ENCODE measurements at places on chromosomes 6 and 20. TPM values are rescaled to one million over a fixed set of nuclear protein-coding genes. Genes with fewer than 3 reads are reported as not detected.

The RHAG gene
- not detected for total RNA-seq

The CST2 gene
- not detected for total RNA-seq

The STMND1 gene
- not detected for total RNA-seq

The NAPB gene
- 8.5 TPM for total RNA-seq

The SHLD1 gene
- 9.4 TPM for total RNA-seq

The BTBD3 gene
- total RNA-seq: 2.4 TPM

The OPN5 gene
- not detected for total RNA-seq

The METTL24 gene
- not detected for total RNA-seq

The PSMB9 gene
- 70.5 TPM for total RNA-seq

The KCNK16 gene
- total RNA-seq: not detected

DNA sequence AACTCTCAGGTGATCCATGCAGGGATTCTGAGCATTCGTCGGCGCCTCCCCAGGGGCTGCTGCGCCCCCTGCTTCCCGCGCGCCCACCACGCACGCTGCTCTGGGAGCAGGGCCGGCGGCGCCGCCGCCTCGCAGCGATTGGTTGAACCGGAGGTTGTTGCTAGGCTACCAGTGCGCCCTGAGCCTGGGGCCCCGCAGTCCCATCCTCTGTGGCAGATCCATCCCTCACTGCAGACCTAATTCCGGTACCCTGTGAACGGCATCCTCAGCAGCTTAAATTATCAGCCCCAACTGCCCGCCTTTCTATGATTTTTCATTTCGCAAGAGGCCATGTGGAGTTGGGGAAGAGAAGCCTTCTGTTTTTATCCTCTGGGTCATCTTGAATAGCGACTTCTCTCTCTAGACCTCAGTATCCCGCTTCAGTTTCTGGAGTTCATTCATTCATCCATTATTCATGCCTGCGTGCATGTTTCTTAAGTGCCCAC lies 15.4 kb downstream of the PNPLA1 start:
- DNase-seq: no peak
- H3K36me3 ChIP-seq: peaks cover 5% of the 10 kb centered on the region
- H3K4me1 ChIP-seq: peaks cover 12% of the 10 kb centered on the region
- no peak overlapping the region for H3K27ac ChIP-seq
- peaks cover 46% of the 10 kb centered on the region for H3K27me3 ChIP-seq

DNA sequence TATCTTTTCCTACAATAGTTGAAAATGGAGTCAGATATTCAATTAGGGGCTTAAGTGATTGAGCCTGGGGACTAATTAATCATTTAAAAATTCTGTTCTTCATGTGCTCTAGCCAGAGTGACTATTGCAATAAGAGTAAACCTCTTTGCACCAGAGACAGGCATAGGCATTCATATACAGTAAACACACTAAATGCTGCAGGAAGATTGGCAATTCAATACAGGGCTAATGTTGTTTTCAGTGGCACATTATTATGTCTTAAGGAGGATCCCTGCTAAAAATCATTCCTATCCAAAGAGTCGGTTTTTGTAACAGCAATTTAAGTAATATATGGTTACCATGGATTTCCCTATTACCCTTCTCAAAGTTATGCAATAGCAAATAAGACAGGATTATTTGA lies 1.2 kb downstream of the PDE7B start:
- H3K27me3 ChIP-seq: no peaks in the 10 kb centered on the region
- peak overlapping the region; percentile 53 for H3K27ac ChIP-seq
- peaks cover 3% of the 10 kb centered on the region for H3K4me1 ChIP-seq

DNA sequence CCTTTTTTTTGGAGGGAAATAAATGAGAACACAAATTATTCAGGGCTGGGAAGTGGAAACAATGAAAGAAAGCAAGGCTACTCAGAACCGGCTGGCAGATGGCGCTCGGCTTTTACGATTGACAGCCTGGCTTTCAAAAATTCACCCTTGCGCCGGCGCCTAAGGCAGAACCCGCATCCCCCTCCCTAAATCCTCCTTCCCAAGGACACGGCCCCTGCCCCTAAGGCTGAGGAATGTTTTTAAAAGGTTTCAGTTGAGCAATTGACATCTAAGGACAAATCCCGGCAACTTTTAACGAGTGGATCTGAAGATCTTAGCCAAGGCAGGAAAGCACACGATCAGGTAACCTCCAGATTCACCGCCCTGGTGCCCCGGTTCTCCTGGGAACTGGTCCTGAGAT lies 16.3 kb downstream of the GNAS start:
- no peak overlapping the region for H3K27ac ChIP-seq
- no peak overlapping the region for H3K4me3 ChIP-seq
- H3K27me3 ChIP-seq: peaks cover 6% of the 10 kb centered on the region
- no peak for DNase-seq

DNA sequence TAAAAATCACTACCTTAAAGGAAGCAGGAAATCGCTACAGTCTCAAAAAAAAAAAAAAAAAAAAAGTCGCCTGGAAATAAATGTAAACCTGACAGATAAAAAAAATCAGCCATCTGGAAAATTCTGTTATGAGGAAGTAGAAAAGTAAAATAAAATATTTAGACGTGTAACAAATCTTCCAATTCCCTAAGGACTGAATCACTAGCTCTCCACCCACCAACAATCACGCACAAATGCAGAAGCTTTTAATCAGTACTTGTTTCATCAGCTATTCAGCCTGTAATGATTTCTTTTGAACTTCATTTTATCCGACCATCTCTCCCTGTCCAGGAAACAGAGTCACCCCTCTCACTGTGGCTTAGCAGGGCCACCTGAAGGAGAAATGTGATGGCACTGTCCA lies 59.0 kb downstream of the SLC23A2 start:
- H3K4me1 ChIP-seq: peaks cover 9% of the 10 kb centered on the region
- H3K36me3 ChIP-seq: no peaks in the 10 kb centered on the region
- H3K27me3 ChIP-seq: no peaks in the 10 kb centered on the region
- H3K27ac ChIP-seq: no peak overlapping the region

GRCh38 chr6:113047932-113048331 lies 700.8 kb downstream of the RFPL4B start:
- DNase-seq: no peak
- no peaks in the 10 kb centered on the region for H3K27me3 ChIP-seq
- H3K36me3 ChIP-seq: no peaks in the 10 kb centered on the region
- H3K4me1 ChIP-seq: no peaks in the 10 kb centered on the region
- no peak overlapping the region for H3K4me3 ChIP-seq

DNA sequence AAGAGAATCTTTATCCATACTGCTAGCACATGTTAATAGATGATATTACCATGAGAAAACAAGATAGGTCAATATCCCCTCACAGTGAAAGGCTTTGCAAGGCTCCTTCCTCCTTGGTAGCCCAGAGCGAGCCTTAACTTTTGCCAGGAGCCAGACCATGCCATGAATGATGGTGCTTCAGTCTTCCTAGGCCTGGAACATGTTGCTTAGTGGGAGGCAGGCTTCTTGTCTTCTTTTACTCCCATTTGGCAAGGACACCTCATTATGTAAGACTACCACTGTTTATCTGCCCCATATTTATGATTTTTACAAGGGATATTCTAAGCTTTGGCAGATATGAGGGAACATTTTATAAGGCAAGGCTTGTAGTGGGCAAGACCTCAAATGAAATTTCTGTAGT lies 90.8 kb downstream of the GJA1 start:
- no peaks in the 10 kb centered on the region for H3K4me1 ChIP-seq
- no peak overlapping the region for H3K4me3 ChIP-seq
- H3K36me3 ChIP-seq: no peaks in the 10 kb centered on the region
- no peaks in the 10 kb centered on the region for H3K27me3 ChIP-seq
- no peak for DNase-seq
- H3K27ac ChIP-seq: no peak overlapping the region

DNA sequence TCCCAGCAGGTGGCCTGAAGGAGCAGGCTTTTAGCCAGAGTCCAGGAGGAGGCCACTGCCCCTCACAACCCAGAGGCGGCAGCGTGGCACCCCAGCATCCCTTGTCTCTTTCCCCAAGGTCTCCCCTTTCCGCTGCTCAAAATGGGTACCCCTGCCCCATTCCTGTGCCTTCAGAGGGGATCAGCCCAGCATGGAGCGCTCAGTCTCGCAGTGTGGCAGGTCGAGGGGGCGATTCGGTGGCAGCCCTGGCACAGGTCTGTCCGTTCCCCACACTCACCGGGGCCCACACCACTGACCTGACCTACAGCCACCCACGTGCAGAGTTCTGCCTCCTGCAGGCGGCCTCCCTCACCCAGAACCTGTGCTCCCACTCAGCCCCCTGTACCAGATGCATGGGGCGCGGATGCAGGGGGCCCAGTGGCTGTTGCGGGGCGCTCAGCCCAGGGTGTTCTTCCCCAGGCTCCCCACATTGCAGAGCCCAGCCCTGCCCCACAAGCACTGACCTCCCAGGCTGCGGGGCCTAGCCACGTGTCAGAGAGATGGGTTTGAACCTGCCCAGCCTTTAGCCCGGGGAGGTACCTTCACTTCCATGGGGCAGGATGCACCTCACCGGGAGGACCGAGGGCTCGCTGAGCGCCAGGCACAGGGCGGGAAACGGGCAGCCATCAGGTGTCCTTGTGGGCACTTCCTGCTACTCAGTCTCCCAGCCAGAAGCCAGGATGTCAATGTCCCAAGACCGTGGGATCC lies 41.8 kb downstream of the DSTN start:
- no peak for DNase-seq
- H3K36me3 ChIP-seq: peaks cover 2% of the 10 kb centered on the region
- no peaks in the 10 kb centered on the region for H3K27me3 ChIP-seq
- H3K4me1 ChIP-seq: peaks cover 26% of the 10 kb centered on the region
- H3K4me3 ChIP-seq: peak overlapping the region; percentile 78
- H3K27ac ChIP-seq: peak overlapping the region; percentile 91

GRCh38 chr20:48930035-48930434 lies 8.5 kb downstream of the ARFGEF2 start:
- H3K27ac ChIP-seq: no peak overlapping the region
- DNase-seq: no peak
- no peaks in the 10 kb centered on the region for H3K27me3 ChIP-seq
- peaks cover 22% of the 10 kb centered on the region for H3K4me1 ChIP-seq

DNA sequence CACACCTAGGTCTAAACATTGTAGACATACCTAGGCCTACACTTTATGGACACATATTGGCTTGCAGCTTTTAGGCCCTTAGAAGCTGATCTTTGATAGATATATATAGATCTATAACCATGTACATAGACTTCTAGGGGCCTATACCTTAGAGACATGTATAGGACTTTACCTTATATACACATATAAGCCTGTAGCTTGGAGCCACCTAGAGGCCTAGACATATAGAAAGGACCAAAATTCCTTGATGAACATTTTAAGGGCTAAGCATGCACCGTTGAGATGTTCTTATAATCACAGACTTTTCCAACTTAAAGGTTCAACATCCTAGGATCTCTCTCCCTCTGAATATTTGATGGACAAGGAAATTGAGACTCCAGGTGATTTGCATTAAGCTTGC lies 371.7 kb upstream of the SASH1 start:
- no peak overlapping the region for H3K27ac ChIP-seq
- no peak overlapping the region for H3K4me3 ChIP-seq
- DNase-seq: no peak
- no peaks in the 10 kb centered on the region for H3K4me1 ChIP-seq
- H3K27me3 ChIP-seq: no peaks in the 10 kb centered on the region

DNA sequence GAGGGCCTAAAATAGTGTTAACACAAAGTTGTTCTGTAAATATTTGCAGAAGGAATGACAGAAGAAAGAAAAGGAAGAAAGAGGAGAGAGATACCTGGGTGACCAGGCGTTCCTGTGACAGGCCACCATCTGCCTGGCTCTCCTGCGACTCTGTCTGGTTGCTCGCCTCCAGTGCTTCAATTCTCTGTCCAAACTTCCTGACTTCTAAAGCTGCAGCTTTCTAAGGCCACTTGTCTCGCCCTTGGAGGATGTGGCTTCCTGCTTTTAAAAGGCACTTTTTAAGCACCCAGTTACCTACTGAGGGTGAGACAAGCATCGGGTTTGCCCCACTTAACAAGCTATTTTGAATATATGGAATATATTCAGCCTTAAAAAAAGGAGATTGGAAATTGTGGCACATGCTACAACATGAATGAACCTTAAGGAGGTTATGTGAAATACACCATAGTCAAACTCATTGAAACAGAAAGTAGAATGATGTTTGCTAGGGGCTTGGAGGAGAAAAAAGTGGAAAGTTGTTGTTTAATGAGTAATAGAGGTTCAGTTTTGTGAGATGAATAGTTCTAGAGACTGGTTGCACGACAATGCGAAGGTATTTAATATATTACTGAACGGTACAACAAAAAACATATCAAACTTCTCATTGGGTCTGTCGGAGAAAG lies 32.8 kb downstream of the VIP start:
- no peak overlapping the region for H3K4me3 ChIP-seq
- H3K36me3 ChIP-seq: no peaks in the 10 kb centered on the region
- no peak for DNase-seq
- no peaks in the 10 kb centered on the region for H3K27me3 ChIP-seq
- H3K4me1 ChIP-seq: no peaks in the 10 kb centered on the region
- H3K27ac ChIP-seq: no peak overlapping the region

GRCh38 chr6:149962461-149963211 lies 1.1 kb upstream of the ULBP1 start:
- peak overlapping the region; percentile 86 for H3K27ac ChIP-seq
- peaks cover 25% of the 10 kb centered on the region for H3K4me1 ChIP-seq
- H3K27me3 ChIP-seq: peaks cover 88% of the 10 kb centered on the region
- no peak for DNase-seq
- peaks cover 11% of the 10 kb centered on the region for H3K36me3 ChIP-seq

DNA sequence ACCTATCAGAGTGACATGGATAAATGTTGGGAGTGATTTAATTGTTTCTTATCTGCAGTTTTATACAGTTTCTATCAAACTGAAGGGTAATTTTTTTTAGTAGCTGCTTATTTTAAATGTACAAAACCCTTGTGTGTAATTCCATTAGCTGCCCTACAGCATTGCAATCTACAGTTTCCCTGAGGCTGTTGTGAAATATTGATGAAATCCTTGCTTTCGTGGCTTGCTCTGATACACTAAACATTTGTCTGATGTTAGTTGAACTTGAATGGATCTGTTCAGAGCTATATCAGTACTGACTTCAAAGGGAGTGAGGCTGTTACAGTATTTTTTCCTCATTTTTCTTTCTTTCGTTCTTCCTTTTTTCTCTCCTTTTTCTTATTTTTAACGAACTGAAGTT lies 255.4 kb downstream of the TSHZ2 start:
- no peaks in the 10 kb centered on the region for H3K4me1 ChIP-seq
- no peak overlapping the region for H3K4me3 ChIP-seq
- no peaks in the 10 kb centered on the region for H3K36me3 ChIP-seq
- peaks cover 7% of the 10 kb centered on the region for H3K27me3 ChIP-seq
- no peak overlapping the region for H3K27ac ChIP-seq
- DNase-seq: no peak

DNA sequence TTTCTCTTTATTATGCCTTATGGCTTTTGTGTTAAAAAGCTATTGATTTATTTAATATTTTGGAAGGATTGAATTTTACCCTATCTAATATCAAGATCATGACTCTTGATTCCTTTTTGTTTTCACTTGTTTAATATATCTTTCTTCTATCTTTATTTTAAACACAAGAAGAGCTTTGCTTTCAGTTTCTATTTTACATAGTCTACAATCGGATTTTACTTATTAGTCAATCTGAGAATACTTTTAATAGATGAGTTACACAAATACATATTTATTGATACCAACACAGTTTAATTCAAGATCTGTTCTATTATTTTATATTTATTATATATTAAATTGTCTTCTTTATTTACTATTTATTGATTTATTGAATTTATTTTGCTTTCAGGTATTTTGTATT lies 218.8 kb downstream of the ESR1 start:
- no peak overlapping the region for H3K27ac ChIP-seq
- H3K4me1 ChIP-seq: no peaks in the 10 kb centered on the region
- H3K4me3 ChIP-seq: peak overlapping the region; percentile 46
- H3K27me3 ChIP-seq: no peaks in the 10 kb centered on the region

GRCh38 chr20:18363708-18364107 lies 75.4 kb downstream of the ZNF133 start:
- H3K27me3 ChIP-seq: peaks cover 9% of the 10 kb centered on the region
- H3K4me1 ChIP-seq: no peaks in the 10 kb centered on the region
- no peak overlapping the region for H3K4me3 ChIP-seq
- no peak for DNase-seq
- no peaks in the 10 kb centered on the region for H3K36me3 ChIP-seq

GRCh38 chr6:151181706-151182363 lies 57.9 kb upstream of the AKAP12 start:
- peaks cover 4% of the 10 kb centered on the region for H3K36me3 ChIP-seq
- DNase-seq: no peak
- H3K27me3 ChIP-seq: peaks cover 35% of the 10 kb centered on the region
